ENCODE measurements at places on chromosomes 3 and 15.

DNA sequence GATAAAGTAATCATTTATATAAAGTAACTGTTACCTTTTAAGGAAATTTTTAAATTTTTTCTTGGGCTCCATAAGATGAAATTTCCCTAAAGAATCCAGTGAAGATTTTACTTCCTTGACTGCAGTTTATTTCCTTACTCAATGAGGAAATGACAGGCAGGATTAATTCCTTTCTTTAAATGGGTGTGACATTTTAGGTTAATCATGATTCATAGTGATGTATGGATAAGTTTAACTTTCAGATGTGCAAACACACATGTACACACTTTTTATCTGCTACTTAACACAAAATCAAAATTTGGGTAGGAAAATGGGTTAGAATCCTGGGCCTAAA lies 11.2 kb upstream of the LEO1 start:
- no peak for DNase-seq

GRCh38 chr3:153072382-153072781 lies 89.6 kb upstream of the RAP2B start:
- no peak for DNase-seq

DNA sequence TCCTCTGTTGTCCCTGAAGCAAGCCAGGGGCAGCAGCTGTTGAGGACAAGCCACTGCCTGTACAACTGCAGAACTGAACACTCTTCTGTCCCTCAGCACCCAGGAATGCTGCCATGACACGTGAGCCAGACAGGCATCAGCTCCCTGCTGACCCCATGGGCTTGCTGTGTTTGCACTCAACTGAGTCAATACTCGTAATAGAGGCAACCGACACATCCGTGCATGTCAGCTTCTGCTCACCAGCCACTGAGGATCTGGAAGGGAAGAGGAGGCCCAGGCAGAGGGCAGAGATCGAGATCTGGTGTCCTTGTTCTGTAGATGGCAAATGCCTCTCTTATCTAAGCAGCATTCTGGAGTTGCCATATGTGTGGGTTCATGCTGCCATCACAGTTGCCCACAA lies 54.3 kb upstream of the SEC61A1 start:
- no peak for DNase-seq

GRCh38 chr3:32128936-32129335 lies 22.5 kb downstream of the GPD1L start:
- DNase-seq, result no peak

GRCh38 chr3:143218166-143218835 lies 98.7 kb downstream of the CHST2 start:
- no peak for DNase-seq

DNA sequence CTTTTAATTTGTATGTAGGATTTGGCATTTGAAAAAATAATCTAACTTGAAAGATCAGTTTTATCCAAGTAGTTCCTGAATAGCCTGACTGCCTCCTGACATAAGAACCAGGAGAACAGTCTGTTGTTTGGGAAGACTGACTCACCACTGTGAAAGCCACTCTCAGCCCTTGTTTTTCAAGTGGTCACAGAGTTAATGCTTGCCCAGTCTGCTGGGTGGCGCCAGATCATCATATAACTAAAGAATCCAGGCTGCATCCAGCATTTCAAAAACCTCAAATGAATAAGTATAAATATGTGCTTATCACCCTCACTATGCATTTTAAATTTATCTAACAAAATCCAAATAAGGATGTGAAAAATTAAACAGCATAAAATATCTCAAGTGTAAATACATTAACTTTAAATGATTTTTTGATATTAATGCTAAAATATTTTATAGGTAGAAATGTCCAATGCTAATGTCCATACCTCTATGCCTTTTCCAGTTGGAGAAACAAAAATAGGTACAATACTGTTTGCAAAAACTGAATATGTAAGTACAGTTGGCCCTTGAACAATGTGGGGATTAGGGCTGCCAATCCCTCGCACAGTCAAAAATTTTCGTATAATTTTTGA lies 26.9 kb upstream of the ZBBX start:
- DNase-seq, result no peak
